ENCODE measurements at places on chromosomes 3 and 15. TPM values are rescaled to one million over a fixed set of nuclear protein-coding genes. Genes with fewer than 3 reads are reported as not detected.

- DNase-seq, result no peak
These were observed 90.7 kb downstream of the PEAK1 start for GRCh38 chr15:77329202-77329601.

The SLC24A5 gene
- total RNA-seq, result not detected

GRCh38 chr15:86906376-86906775 lies 826.7 kb downstream of the AGBL1 start:
- no peak for DNase-seq

DNA sequence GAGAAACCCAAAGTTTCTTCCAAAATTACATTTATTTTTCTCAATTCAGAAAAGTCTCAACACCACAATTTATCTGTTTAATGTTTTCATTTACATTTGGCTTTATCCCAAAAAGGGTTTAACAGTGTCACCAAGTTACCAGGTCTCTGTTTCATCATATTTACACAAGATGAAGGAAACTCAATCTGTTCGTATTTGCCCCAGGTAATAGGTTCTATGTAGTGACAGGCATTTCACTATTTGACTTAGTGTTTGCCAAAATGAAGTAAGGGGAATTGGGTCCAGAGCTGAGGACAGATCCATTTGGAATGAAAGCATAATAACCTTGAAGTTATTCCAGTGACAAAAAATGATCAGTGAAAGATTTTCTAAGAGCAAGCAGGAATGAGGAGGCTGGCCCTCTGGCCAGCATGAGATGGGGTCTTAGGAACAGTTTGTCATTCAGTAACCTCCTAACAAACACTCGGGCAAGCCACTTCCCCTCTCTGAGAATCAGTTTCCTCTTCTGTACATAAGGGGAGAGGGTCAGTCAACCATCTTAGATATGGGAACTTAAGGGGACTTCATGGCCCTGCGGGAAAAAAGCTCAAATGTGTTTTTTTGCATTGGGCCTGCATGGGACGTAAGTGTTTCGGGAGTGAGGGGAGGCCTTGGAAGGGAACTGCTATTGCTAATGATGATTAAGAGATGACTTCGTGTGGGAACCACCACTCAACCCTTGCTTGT lies 31.8 kb downstream of the UMPS start:
- no peak for DNase-seq

GRCh38 chr3:121330634-121331033 lies 215.2 kb downstream of the POLQ start:
- DNase-seq, result no peak

The WNT5A gene
- 15.6 TPM for total RNA-seq

Data from A172 (cell line).